ENCODE measurements at places on chromosomes 2 and 18.

- peak; percentile 66 for DNase-seq
Observed at GRCh38 chr2:198314559-198315153, 510.3 kb downstream of the PLCL1 start.

DNA sequence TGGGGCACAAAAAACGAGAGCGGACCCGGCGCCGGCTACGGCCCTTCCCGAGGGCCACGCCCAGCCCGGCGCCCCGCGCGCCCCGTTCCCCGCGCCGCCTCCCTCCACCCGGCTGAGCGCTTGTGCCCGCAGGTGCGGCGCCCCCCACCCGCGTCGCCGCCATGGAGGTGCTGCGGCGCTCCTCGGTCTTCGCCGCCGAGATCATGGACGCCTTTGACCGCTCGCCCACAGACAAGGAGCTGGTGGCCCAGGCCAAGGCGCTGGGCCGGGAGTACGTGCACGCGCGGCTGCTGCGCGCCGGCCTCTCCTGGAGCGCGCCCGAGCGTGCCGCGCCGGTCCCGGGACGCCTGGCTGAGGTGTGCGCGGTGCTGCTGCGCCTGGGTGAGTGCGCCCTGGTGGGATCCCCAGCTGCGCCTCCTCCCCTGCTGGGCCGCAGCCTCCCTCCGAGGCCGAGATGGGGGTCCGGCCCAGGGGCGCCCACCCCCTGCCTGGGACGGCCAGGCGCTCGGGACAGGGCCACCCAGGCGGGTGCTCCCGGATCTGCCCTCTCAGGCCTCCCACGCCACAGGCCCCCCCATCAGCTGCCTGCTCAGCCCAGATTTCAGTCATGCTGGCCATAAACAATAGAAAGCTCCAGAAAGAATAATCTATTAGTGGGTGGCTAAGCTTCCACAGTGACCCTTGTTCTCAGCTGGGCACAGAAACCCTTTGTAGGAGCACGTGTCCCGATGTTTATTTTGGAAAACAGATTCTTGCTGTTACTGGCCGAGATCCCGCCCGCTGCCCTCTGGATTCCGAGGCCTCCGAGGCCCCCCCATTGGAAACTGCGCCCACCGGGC, 997 bp downstream of the BOK start:
- DNase-seq = peak; percentile 40

GRCh38 chr2:96374211-96374951, 38.8 kb downstream of the NCAPH start:
- DNase-seq = no peak

DNA sequence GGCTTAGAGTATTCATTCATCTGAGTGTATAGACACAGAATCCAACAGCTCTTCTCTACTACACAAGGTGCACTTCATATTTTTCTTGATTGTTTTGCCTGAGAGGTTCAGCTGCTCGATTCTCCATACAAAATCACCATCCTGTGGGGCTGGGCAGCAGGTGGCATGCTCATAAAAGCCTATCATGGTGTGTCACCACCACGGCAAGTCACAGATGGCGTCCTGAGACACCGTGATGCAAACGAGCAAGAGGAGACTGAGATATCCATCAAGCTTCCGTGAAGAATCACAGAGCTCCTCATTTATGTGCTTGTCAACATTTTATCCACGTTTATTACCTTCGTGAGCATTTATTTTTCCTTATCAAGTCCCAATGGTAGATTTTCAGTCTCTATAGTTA, 22.4 kb upstream of the NRP2 start:
- DNase-seq = no peak

GRCh38 chr2:104944495-104944894, 90.6 kb downstream of the POU3F3 start:
- peak; percentile 5 for DNase-seq
